Inflammatory macrophage treated with lipopolysaccharide for 1 hour (primary cell): ENCODE measurements at places on chromosomes 7 and 10.

DNA sequence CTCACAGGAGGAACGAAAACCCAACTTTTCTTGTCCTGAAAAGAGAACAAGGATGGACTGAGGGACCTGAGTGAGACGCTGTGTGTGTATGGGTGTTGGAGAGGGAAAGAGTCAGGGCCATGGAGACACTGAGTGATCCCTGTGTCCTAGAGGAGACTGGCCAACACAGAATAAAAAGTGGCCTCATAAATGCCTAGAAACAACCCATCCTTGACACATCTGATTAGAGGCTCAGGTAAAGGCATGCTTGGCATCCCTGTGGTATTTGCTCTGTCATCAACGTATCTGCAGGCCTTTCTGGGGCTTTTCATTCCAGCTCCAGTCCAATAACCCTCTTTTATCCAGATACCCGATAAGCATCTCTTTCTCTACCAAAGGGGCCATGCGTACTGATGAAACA, 86.3 kb downstream of the FGFR2 start:
- DNase-seq, result no peak

DNA sequence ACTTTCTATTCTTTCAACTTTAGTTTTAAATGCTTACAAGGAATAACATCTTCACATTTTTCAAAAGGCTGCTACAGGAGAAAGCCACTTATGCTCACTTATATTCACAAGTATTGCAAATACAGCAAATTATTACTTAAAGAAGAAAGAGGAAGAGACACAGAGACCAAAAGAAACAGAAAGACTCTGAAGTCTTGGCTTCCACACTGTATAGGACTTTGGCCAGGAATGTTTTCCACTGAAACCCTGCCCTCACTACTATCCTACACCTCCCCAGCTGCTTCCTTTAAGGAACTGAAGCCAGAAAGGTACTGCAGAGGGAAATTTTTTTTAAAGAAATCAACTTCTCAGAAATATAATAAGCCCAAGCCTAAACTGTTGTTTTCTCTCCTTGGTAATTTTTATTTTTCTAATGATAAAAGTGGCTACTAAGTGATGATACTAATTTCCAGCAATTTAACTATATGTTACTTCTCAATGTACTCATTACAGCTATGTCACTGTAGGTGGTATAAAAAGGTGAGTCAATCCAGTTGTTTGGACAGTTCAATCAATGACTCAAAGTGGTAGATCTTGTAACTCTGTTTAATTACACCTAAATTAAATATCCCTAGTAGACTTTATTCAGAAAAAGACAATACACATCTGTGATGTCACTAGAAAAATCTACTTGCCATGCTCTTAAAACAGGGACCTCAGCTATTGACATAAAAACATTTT, 231.6 kb downstream of the GRM8 start:
- no peak for DNase-seq

DNA sequence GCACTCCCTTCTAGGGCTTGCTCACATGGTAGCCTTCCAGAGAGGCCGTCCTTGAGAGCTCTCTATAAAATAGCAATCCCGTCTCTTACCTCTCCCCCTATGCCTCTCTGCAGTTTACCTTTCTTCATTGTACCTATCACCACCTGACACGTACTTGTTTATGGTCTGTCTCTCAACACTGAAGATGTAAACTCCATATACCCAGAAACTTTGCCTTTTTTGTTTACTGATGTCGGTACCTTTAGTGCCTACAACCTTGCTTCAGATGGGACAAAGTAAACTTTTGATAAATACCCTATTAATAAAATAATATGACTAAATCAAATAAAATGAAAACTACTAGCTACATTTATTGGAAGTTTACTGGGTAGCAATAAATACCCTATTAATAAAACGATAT, 220.6 kb downstream of the GPAM start:
- DNase-seq, result no peak

- no peak for DNase-seq
Measured at GRCh38 chr7:121810831-121811672, 61.9 kb upstream of the PTPRZ1 start.

DNA sequence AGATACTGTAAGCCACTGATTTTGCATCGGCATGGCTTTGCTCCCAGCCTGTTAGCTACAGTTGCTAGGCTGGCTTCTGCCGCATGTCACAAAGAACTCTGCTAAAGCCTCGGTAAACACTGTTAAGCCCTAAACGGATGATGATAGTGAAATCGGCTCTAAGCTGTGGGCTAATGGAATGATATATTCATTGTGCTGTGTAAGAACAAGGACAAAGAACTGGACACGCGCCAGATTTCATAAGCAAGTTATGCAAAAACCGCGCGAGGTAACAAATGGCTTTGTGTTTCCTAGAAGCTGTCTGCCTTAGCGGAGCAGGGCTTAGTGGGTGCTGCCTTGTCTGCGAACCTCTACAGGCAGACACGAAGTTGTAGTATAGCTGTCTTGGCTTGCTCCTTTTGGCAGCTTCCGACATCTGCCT, 331.3 kb upstream of the COBL start:
- DNase-seq, result no peak

GRCh38 chr7:100684534-100685042, 9.5 kb downstream of the GIGYF1 start:
- no peak for DNase-seq

DNA sequence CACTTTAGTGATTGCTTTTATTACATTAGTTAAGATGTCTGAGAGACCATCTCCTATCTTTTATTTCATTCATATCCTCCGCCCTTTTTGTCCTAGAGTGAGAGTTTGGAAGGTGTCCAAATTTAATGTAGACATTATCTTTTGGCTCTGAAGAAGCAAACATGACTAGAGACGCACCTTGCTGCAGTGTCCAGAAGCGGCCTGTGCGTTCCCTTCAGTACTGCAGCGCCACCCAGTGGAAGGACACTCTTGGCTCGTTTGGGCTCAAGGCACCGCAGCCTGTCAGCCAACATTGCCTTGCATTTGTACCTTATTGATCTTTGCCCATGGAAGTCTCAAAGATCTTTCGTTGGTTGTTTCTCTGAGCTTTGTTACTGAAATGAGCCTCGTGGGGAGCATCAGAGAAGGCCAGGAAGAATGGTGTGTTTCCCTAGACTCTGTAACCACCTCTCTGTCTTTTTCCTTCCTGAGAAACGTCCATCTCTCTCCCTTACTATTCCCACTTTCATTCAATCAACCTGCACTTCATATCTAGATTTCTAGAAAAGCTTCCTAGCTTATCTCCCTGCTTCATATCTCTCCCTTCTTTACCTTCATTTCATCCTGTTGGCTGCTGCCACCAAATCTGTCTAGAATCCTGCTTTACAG, 10.4 kb upstream of the CLCN1 start:
- DNase-seq, result peak; percentile 42

- DNase-seq, result peak; percentile 75
Measured at GRCh38 chr10:106931159-106931852, 233.2 kb downstream of the SORCS1 start.

DNA sequence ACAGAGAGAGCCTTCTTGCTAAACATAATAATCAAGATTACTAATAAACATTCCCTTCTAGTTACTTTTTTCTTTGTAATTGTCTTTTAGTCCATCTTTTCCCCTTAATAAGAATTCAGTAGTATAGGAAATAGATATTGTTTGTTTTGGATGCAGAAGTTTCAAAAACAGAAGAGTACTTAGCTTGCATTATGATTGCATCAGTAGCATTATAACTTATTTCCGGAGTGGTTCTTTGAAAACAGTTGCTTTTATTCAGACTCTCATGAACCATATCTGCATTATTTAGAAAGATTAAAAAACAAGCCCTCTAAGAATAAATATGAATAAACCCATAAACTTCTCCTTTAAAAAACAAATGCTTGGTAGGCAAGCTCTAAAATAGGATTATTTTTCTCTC, 34.0 kb upstream of the DKK1 start:
- DNase-seq, result no peak
